ENCODE measurements at places on chromosomes 16 and 17. TPM values are rescaled to one million over a fixed set of nuclear protein-coding genes. Genes with fewer than 3 reads are reported as not detected.

DNA sequence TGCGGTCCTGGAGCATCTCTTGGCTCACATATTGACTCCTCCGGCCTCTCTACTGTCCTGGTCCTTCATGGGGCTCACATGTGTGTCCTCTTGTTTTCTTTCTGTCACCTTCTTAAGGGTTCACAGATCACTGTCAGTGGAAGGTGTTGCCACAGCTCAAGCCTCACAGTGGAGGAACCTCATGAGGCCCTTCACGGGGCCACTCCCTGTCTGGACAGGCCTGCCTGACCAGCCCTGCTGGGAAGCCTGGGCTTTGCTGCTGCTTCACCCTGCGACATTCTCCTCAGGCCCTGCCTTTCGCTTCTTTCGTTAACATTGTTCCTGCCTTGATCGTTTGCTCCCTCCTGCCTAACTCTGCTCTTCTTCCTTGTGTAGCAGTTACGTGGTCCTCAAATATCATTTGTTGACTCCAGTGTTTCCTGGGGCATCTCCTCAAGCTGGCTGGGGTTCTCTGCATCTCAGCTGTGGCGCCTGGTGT is 55.9 kb downstream of the WDR45B start:
- peaks cover 7% of the 10 kb centered on the region for H3K36me3 ChIP-seq
- peak overlapping the region; percentile 85 for H3K4me3 ChIP-seq
- peak overlapping the region; percentile 92 for H3K27ac ChIP-seq
- peaks cover 47% of the 10 kb centered on the region for H3K4me1 ChIP-seq
- no peak for DNase-seq

DNA sequence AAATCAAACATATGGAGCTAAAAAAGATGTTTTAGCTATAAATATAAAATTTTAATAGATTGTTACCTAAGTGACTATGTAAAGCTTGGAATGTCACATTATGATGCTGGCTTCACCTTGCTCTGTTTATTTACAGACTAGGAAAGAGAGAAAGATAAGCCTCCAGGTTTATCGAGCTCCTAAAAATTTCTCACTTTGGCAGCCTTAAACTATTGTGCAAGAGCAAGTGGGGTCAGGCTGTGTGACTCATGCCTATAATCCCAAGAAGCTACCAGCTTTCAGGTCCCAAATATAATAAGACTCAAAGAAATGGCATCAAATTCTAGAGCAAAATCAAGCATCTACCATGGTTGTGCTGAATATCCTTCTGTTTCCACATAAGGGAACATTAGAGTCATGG is 34.3 kb upstream of the PRSS54 start:
- no peak overlapping the region for H3K4me3 ChIP-seq
- H3K36me3 ChIP-seq, result no peaks in the 10 kb centered on the region
- H3K4me1 ChIP-seq, result no peaks in the 10 kb centered on the region

GRCh38 chr17:79612468-79613194 is 1.8 kb upstream of the RBFOX3 start:
- H3K27ac ChIP-seq, result no peak overlapping the region
- H3K4me3 ChIP-seq, result no peak overlapping the region
- peak; percentile 73 for DNase-seq
- H3K36me3 ChIP-seq, result no peaks in the 10 kb centered on the region
- no peaks in the 10 kb centered on the region for H3K4me1 ChIP-seq

DNA sequence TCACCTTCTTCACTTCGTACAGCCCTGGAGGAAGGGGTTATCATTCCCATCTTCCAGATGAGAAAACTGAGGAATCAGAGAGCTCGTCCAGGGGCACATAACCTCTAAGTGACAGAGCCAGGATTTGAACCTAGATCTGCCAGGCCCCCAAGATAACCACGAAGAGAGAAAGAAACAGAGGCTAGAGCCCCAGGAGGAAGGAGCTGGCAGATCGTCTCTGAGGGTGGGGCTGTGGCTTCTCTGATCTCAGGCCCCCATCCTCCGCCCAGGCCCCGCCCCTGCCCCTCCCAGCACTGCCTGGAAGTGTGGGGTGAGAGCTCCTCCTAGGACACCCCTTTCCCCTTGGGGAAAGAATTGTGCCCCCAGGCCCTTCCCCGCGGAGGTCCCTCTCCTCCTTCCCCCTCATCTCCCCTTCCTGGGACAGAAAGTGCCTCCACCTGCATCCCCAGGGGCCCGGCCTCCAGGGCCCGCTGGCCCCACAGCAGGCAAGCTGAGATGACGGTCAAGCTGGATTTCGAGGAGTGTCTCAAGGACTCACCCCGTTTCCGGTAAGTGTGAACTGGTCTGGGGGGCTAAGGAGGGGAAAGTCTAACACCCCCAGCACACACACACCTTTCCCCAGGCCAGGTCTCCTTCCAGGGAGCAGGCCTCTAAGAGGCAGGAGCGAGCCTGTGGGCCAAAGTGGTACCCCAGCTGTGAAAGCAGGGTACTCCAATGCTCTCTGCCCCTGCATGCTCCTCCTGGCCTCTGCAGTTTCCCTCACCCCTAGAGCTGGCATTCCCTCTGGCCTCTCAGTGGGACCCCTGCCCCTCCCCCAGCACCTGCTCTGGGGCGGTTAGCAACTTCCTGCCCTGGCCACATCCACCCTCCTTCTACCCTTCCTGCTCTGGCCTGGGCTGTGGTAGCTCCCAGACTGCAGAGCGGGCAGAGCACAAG is at the start of gene ACAP1:
Gene ACAP1, plus strand, starts transcription at position 290 of the 936 bp plus-strand sequence. Its CDS starts 206 bp downstream, at position 496.
- H3K4me1 ChIP-seq, result peaks cover 61% of the 10 kb centered on the region
- peak within 1 kb of the TSS; percentile 97 for H3K4me3 ChIP-seq
- no peaks in the 10 kb centered on the region for H3K27me3 ChIP-seq
- H3K36me3 ChIP-seq, result peaks cover 17% of the 10 kb centered on the region
- DNase-seq, result peak; percentile 84

DNA sequence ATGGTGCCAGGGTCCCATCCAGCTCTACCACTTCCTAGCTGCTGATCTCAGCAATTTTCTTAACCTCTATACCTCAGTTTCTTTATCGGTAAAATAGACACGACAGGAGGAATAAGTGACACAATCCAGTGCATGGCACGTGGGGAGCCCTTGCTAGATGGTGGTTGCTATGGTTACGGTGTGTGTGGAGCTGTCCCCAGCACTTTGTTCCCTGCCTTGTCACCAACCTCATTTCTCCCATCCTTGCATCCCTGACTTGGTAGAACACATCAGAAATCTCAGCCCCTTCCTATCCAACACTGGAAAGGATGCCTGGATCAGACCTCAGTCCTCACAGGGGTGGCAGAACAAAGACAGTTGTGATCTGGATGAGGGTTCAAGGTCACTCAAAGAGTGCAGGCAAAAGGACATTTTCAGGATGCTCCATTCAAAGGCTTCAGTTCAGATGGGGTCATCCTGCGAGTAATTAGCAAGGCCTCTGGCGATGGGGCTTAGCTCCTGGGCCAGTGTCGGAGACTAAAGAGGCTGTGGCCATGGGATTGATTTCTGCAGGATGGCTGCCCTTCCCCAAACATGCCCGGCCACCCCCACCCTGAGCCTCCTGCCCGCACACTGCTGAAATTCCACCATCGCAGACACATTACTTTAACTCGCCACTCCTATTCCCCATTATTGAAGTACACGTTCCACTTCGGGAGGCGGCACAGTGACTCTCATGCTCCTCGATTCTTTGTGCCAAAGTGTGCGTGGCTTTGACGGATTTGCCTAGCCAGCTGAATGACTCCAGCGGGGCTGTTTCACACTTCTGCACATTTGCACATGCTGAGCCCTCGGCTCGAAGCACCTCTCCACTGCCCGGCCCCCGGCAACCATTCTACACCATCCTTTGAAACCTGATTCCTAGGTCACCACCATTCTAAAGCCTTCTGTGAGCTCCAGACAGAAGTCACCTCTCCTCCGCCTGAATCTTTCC is 40.3 kb downstream of the WNT3 start:
- peaks cover 8% of the 10 kb centered on the region for H3K27me3 ChIP-seq
- H3K4me1 ChIP-seq, result no peaks in the 10 kb centered on the region
- no peak overlapping the region for H3K4me3 ChIP-seq
- DNase-seq, result no peak

DNA sequence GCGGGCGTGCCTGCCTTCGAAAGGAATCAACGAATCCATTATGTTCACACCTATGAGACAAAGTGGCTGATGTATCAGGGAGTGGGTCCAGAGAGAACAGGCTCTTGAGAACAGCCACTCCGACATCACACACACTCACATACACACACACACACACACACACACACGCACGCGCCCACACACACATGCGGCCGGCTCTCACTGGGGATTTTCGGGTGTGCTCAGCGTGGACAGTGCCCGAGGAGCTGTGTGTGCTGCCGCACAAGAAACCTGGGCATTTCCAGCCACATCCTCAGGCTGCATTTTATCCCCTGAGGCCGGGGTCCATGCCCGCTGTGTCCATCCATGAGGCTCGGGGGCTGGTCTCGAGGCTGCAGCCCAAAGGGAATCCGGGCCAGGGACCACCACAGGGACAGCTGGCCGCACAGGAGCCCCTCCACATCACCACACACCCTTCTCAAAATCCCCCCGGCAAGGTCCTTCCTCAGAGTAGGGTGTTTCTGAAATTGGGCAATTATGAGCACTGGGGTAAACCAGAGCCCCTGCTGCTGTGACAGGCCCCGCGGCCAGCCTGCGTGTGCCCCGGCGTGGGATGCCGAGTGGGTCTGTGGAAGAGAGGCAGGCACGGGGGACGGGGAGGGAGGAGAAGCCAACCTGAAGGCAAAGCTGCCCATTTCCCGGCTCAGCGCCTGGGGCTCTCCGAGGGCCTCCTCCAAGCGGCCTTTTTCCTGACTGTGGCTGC is 24.8 kb downstream of the MRM3 start:
- H3K27me3 ChIP-seq, result no peaks in the 10 kb centered on the region
- H3K4me1 ChIP-seq, result no peaks in the 10 kb centered on the region
- no peak for DNase-seq
- H3K36me3 ChIP-seq, result no peaks in the 10 kb centered on the region
- no peak overlapping the region for H3K4me3 ChIP-seq
- no peak overlapping the region for H3K27ac ChIP-seq

- H3K27ac ChIP-seq, result no peak overlapping the region
- H3K36me3 ChIP-seq, result no peaks in the 10 kb centered on the region
- no peak for DNase-seq
Observed at GRCh38 chr17:6471531-6472465, 27.5 kb downstream of the PIMREG start.

DNA sequence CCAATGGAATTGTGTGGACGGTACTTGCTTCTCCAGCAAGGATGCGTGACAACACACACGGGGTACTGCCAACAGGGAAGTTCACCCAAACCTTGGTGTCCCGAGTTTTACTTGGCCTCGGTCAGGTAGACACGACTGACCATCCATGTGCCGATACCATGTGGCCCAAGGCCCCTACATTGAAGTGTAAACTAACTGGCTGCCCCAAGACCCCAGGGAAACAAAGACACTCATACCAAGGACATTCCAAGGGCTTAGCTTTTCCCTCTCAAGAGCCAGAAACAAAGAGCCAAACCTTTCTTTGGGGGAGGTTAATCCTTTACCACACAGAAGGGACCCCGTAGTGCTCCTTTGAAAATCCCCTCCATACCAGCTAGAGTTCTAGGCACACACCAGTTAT is 215.9 kb upstream of the TNRC6C start:
- peaks cover 8% of the 10 kb centered on the region for H3K4me1 ChIP-seq
- H3K27me3 ChIP-seq, result peaks cover 5% of the 10 kb centered on the region
- no peak overlapping the region for H3K27ac ChIP-seq
- no peaks in the 10 kb centered on the region for H3K36me3 ChIP-seq
- DNase-seq, result no peak

GRCh38 chr16:87229230-87230188 is 87.7 kb downstream of the C16orf95 start:
- H3K4me3 ChIP-seq, result no peak overlapping the region
- H3K36me3 ChIP-seq, result no peaks in the 10 kb centered on the region
- H3K27ac ChIP-seq, result no peak overlapping the region
- no peaks in the 10 kb centered on the region for H3K4me1 ChIP-seq
- no peak for DNase-seq
- no peaks in the 10 kb centered on the region for H3K27me3 ChIP-seq

CBX8 gene
- 7.2 TPM for total RNA-seq

ADAT1 gene
- 38.2 TPM for total RNA-seq

HBZ gene
- total RNA-seq, result not detected

CCL3 gene
- 336 TPM for total RNA-seq

SHISA9 gene
- total RNA-seq, result 0.14 TPM

ZFP3 gene
- total RNA-seq, result 3.6 TPM

NPIPA3 gene
- 3.1 TPM for total RNA-seq

MEIOC gene
- 0.82 TPM for total RNA-seq

JPT2 gene
- 54.1 TPM for total RNA-seq

OTOP3 gene
- not detected for total RNA-seq
